ENCODE measurements at places on chromosomes 6 and 20.
A peak's percentile ranks its signal among the peaks of the same experiment; 100 is the strongest.

GRCh38 chr20:35599776-35600120 lies 15.9 kb upstream of the SPAG4 start:
- DNase-seq, result no peak

- no peak for DNase-seq
Measured at GRCh38 chr6:29953001-29953441, 10.7 kb downstream of the HLA-A start.

GRCh38 chr20:50646483-50646996 lies 44.8 kb downstream of the RIPOR3 start:
- DNase-seq, result no peak

- DNase-seq, result no peak
Measured at GRCh38 chr6:161301338-161301737, 27.5 kb upstream of the AGPAT4 start.

DNA sequence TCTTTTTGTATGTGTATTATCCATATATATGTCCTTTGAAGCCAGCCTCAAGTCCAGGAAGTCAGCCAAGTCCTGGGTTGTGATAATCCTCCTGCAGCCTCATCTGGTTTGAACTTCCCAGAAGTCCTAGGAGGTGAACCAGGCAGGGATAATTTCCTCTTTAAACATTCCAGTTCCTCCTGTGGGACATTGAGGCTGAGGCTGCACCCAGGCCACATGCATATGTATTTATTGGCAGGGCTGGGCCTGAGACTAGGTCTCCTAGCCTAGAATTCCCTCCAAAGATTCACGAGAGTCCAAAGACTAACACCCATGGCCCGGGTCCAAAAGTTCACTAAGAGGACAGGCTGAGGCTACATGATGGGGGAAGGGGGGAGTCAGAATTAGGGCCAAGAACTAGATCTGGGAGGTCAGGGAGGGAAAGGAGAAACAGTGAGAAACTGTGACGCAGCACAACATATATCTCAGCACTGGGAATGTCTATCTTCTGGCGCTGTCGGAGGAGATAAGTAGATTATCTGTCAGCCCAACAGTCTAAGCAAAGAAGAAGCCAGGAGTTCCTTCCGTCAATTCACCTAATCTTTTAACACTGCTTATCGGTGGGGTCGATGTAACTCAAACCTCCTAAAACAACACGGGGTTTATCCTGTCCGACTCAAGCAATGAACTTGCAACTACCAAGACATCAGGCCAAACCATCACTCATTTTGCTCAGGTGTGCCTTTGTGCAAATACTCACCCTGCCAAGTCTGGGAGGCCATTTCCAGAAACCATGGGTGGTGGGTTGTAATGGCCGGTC lies 43.3 kb downstream of the SNX5 start:
- no peak for DNase-seq

DNA sequence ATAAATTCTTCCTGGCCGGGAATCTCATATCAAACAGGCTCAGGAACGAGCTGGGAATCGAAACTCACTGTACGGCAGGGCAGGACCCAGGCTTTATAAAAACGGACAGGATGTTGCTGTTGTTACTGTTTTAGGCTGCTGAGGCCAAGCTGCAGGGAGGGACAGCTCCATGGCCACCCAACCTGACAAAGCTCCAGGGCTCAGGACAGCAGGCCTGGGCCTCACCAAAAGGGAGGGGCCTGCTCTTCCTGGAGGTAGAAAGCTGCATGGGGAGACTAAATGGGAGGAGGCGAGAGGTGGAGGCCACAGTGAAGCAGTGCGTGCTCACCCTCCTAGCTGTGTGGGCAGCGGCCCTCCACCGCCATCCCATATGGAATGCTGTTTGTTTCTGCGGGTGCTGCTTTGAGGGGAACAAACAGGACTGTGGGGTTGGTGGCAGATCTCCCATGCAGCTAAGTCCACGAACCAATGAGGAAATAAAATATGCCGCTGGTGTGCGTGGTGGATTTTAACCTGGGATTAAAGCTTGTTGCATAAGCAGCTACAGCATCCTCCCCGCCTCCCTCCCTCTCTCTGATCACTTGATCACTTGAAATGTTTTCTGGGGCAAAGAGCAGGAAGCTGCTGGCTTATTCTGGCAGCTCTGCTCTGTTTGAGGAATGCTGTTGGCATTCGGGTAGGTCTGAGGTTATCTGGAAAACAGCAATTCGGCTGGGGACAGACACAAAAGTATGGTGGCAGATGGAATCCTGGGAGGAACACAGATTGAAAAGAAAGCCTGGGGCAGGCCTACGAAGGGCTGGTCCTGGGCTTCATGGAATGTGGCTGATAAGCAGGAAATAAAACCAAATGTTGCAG lies 2.4 kb upstream of the ZMYND8 start:
- DNase-seq, result peak; percentile 88

GRCh38 chr6:21608601-21609000 lies 15.1 kb downstream of the SOX4 start:
- DNase-seq, result no peak

DNA sequence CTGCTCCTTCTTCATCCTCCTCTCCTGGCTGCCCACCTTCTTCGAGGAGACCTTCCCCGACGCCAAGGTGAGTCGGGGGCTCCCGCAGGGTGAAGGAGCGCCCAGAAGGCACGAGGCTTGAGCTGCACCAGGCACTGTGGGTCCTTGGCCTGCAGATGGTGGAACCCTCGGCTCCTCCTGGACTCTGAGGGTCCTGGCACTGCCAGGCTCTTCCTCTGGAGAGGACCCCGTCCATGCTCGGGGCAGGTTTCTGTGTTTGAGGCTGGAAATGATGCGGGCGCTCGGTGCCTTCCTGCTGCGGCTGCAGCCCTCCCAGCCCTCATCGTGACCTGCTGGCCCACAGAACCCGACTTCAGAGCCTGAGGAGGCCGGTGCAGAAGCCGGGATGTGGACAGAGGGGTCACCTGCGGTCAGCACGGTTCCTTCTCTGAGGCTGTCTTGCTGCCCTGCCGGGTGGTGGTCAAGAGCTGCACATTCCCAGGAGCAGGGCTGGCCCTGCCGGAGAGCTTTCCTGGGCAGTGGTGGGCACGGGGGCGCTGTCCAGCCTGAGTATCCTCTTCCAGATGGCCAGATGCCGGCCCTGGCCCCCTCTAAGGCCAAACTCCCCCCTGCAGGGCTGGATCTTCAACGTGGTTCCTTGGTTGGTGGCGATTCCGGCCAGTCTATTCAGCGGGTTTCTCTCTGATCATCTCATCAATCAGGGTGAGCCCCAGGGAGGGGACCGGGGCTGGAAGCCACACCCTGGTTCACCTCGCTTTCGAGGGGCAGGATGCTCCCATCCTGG lies 11.3 kb downstream of the SLC17A9 start:
- no peak for DNase-seq

- no peak for DNase-seq
Measured at GRCh38 chr20:35398660-35399144, 13.1 kb downstream of the UQCC1 start.

GRCh38 chr6:109073344-109074132 lies 21.1 kb downstream of the SESN1 start:
- DNase-seq, result peak; percentile 86

GRCh38 chr6:34067814-34068213 lies 78.1 kb downstream of the GRM4 start:
- no peak for DNase-seq

DNA sequence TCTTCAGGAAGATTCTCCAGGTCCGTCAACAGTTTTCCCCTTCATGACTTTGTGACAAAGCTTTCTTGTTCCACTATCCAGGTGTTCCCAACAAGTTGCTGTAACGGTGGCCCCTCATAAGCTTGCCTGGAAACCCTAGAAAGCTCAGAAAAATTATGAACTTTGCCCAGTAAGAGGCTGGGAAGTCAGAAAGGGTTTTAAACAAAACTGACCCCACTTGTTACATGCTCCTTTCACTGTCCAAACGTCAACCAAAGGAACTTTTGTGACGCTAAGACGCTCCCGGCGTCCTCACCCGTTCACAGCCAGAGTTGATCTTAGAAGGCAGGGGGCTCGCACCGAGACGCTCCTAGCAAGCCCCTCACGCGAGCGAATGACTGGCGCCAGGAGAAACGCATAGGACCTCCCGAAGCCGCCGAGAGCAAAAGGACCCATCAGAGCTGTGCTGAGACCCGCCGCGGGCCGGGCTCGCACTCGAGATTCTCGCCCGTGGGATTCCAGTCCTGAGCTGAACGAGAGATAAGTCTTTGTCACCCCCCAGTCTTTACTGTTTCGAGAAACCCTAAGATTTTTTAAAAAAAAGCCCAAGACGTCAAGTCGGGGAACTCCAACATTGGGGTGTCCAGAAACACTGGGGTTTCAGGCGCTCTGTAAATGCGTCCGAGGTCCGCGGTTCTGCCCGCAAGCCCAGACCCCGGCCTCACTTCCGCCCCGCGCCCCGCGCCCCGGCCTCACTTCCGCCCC lies 544 bp upstream of the ACAT2 start:
- peak; percentile 68 for DNase-seq

DNA sequence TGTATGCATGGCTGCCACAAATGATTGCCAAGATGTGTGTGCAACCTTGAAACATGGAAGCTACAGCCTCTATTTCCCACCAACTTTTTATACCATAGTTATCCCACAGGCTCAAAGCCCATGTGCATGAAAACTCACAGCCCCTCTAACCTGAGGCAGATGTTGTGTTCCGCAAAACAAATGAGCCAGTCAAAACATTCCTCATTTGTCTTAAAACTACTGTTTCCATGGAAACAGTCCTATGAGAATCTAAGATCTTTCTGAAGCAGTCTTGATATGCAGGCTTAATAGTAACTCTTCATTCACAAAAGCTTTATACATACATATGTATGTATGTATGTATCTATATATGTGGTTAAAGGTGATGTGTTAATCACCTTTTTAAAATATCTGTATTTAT lies 31.2 kb upstream of the MANEA start:
- DNase-seq, result no peak

- DNase-seq, result no peak
Measured at GRCh38 chr6:111417181-111417585, 65.8 kb downstream of the REV3L start.

GRCh38 chr6:30912746-30913520 lies 1.1 kb upstream of the VARS2 start:
- DNase-seq, result no peak

DNA sequence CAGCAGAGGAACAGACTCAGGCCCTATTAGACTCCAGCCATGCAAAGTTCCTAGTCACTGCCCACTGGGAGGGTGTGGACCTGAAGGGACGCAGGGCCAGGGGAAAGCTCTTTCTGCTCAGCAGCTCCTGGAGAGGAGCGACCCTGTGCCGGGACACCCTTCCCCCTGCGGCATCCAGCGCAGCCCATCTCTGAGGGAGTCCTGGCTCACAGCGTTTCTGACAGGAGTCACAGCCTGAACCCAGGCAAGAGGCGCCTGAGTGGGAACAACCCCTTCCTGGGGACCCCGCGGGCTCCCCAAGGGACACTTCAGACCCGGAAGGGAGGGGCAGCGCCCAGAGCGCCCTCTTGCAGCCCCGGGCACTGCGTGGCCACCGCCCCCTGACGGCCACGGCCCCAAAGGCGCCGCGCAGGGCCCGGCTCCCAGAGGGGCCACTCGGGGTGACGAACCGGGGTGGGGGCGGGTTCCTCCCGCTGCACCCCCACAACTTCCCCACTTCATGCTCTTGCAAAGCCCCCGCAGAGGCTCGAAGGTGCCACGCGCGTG lies 862 bp downstream of the UCKL1 start:
- peak; percentile 83 for DNase-seq

DNA sequence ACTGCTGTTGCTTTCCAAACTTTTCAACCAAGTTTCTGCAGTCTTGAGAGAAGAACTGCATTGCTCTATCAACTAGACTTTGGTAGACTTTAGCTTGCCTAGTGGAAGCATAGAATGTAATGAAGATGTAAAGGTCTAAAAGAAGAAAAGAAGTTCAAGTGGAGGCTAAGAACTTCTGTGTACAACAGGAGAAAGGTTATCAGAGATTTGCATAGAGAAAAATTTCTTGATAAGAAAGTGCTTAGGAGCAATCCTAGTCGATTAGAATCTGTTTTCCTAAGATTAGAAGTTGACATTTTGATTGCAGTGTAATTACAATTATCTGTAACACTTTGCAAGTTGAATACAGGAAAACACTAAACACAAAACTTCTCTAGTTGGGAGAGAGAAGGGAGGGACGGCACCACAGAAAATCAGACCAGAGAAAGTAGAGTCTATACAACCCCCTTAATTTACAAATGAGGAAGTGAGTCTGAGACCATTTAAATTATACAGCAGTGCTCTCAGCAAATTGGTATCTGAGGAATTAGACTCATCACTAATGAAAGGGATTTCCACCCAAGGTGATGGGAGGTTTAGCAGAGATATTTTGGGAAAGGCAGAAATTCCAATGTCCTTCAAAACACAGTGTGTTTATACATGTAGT lies 194.3 kb upstream of the MARCKS start:
- DNase-seq, result peak; percentile 12

GRCh38 chr20:43723735-43724134 lies 3.1 kb downstream of the GTSF1L start:
- no peak for DNase-seq

All from NB4 (cell line).